Hindlimb muscle (tissue), 1 donor: ENCODE measurements at places on chromosomes 1 and 21. TPM values are rescaled to one million over a fixed set of nuclear protein-coding genes. Genes with fewer than 3 reads are reported as not detected.

The SPRR1A gene
- polyA plus RNA-seq: not detected

The ATP1A4 gene
- polyA plus RNA-seq: 4.0 TPM

The LRP8 gene
- 6.1 TPM for polyA plus RNA-seq

The TCEA3 gene
- 430 TPM for polyA plus RNA-seq

The ETV3L gene
- not detected for polyA plus RNA-seq

The CTSS gene
- polyA plus RNA-seq: 19.2 TPM

The TSSK3 gene
- 3.3 TPM for polyA plus RNA-seq

The CADM3 gene
- 0.92 TPM for polyA plus RNA-seq

The ELF3 gene
- 0.15 TPM for polyA plus RNA-seq

The MFSD2A gene
- 1.2 TPM for polyA plus RNA-seq

The KLHDC7A gene
- 0.04 TPM for polyA plus RNA-seq

The ARID4B gene
- polyA plus RNA-seq: 19.1 TPM

The C4BPB gene
- polyA plus RNA-seq: 0.10 TPM

The PADI2 gene
- polyA plus RNA-seq: 147 TPM

The RABGGTB gene
- polyA plus RNA-seq: 76.3 TPM

The BTF3L4 gene
- polyA plus RNA-seq: 67.3 TPM

The KRTAP21-3 gene
- polyA plus RNA-seq: not detected

The BARHL2 gene
- polyA plus RNA-seq: not detected

The CNR2 gene
- 0.05 TPM for polyA plus RNA-seq

The TTC24 gene
- polyA plus RNA-seq: 0.80 TPM

The ZNF691 gene
- 9.9 TPM for polyA plus RNA-seq

The TCHH gene
- polyA plus RNA-seq: not detected

The WRAP73 gene
- polyA plus RNA-seq: 16.1 TPM

The NPR1 gene
- polyA plus RNA-seq: 17.2 TPM
